ENCODE measurements at places on chromosomes 13 and 19.

GRCh38 chr19:19746286-19747213 is 13.6 kb upstream of the ZNF14 start:
- DNase-seq, result no peak
- H3K36me3 ChIP-seq, result no peaks in the 10 kb centered on the region
- no peak overlapping the region for H3K27ac ChIP-seq
- H3K4me3 ChIP-seq, result no peak overlapping the region
- H3K27me3 ChIP-seq, result no peaks in the 10 kb centered on the region

- no peaks in the 10 kb centered on the region for H3K27me3 ChIP-seq
- no peak overlapping the region for H3K4me3 ChIP-seq
- H3K36me3 ChIP-seq, result no peaks in the 10 kb centered on the region
- DNase-seq, result no peak
Observed at GRCh38 chr13:94232161-94232950, 247.1 kb downstream of the DCT start.

GRCh38 chr13:73579574-73580274 is 520.9 kb downstream of the KLF5 start:
- no peaks in the 10 kb centered on the region for H3K4me1 ChIP-seq
- H3K27ac ChIP-seq, result no peak overlapping the region
- H3K4me3 ChIP-seq, result no peak overlapping the region

DNA sequence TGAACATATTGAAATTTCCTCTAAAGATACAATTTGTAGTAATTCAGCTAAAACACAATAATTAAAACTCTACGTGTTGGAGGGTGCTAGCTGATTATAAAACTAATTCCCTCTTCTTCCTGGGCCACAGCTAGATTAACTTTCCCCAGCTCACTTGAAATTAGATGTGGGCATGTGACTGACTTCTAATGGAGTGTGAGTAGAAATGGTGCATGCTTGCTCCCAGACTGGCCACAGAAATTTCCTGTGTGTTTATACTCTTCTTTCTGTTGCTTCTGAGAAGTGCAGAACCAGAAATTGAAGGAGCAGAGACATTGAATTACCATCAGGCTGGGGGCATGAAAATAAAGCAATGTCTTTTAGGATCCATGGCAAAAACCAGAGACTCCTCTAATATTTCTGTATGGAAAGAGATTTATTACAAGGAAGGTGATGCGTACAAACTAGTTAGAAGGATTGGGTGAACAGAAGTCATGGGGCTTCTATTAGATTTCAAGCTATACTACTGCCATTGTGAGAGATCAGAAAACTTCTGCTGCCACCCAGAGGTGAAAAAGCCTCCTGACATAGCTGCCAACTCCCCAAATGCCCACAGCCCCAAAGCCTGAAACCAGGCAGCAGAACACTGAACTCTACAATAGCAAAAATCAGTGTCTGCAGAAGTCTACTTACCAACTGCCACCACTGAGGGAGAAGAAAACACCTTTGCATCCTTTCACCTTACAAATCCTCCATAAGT is 379.2 kb upstream of the MIR17HG start:
- no peak for DNase-seq
- no peak overlapping the region for H3K27ac ChIP-seq
- H3K27me3 ChIP-seq, result no peaks in the 10 kb centered on the region

DNA sequence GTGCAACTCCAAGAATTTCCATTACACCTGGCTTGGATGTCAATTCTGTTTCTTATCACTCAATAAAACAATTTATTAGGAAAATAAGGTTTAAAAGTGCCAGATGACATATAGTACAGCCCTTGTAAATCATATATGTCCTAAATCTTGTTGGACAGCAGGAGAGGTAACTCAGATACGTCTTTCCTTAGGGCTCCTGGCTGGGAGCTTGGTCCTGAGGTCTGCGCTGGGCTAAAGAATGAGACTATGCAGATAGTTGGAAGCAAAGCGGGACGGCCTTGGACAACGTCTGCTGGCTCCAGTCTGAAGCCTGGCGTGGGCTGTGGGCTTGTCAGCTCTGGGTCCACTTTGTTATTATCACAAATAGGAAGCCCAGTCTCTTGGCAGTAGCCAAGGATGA is 377.0 kb downstream of the DLEU7 start:
- H3K4me1 ChIP-seq, result no peaks in the 10 kb centered on the region
- H3K27ac ChIP-seq, result no peak overlapping the region
- H3K4me3 ChIP-seq, result no peak overlapping the region
- DNase-seq, result no peak

DNA sequence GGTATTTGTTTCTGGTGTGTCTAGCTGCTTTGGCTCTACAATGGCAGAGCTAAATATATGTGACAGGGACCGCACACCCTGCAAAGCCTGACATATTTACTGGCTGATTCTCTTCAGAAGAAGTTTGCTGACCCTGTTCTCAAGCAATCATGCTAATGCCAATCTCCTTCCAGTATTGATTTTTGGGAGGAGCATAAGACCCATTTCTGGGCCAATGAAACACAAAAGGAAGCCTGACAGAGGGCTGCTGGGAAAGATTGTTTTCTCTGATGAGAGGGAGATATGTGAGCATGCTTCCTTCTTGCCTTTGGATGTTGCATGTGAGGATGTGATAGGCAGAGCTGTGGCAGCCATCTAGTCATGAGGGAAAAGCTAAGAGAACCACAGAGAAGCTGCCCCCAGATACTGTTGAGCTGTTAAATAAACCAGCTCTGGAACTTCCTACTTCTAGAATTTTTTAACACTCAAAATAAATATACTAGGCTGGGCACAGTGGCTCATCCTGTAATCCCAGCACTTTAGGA is 31.4 kb upstream of the TPTE2 start:
- peaks cover 4% of the 10 kb centered on the region for H3K4me1 ChIP-seq
- no peaks in the 10 kb centered on the region for H3K36me3 ChIP-seq
- H3K27ac ChIP-seq, result no peak overlapping the region

GRCh38 chr19:7419153-7419552 is 69.7 kb downstream of the PEX11G start:
- no peak for DNase-seq
- H3K4me3 ChIP-seq, result no peak overlapping the region
- no peak overlapping the region for H3K27ac ChIP-seq
- peaks cover 73% of the 10 kb centered on the region for H3K36me3 ChIP-seq
- H3K27me3 ChIP-seq, result no peaks in the 10 kb centered on the region

DNA sequence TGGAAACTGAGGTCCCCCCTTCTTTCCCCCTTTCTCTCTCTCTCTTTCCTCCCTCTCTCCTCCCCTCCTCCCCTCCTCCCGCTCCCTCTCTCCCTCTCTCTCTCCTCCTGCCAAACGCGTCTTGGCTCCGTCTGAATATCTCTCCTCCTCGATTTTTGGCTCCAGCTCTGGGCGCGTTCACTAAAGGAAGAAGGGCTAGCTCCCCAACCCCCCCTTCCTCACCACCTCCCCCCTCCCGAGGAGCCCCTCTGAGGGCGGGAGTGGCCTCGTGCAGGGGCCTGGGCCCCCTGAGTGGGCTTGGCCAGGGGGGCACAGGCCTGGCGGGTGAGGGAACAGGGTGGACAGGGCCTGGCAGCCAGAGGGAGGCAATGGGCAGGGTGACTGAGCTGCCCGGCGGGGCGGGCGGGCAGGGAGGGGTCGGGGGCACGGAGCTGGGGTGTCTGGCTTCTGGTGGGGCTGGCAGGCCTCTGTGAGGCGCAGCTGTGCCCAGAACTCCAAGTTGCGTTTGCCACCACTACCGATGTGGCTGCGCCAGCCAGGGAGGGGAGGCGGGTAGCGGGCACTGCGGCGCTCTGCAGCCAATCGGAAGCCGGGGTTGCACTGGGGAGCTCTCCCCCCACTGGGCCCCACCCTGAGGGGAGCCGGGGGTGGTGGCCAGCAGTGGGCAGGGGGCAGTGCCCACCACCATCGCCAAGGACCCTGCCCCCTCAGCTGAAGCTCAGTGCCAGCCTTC is 7.1 kb downstream of the NFIX start:
- no peaks in the 10 kb centered on the region for H3K4me1 ChIP-seq
- no peak overlapping the region for H3K27ac ChIP-seq
- H3K27me3 ChIP-seq, result no peaks in the 10 kb centered on the region
- DNase-seq, result no peak
- H3K4me3 ChIP-seq, result no peak overlapping the region
- H3K36me3 ChIP-seq, result no peaks in the 10 kb centered on the region

DNA sequence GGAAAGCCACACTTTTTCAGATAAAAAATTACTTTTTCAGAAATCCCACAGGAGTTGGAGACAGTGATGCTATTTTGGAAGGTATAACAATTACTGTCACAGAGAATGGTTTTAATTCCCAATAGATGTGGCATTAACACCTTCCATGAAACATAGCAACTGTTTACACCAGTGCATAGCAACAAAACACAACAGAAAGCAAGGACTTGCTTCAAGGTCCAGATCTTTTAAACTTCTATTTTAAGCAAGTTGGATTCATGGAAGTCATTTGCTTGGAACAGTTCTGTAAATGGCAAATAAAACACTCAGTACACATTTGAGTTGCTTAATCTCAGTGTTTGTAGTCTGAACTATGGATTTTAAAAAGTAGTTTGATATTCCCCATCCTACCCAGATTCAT is 385.9 kb upstream of the SPRY2 start:
- H3K4me3 ChIP-seq, result no peak overlapping the region
- no peaks in the 10 kb centered on the region for H3K36me3 ChIP-seq
- no peak for DNase-seq
- no peaks in the 10 kb centered on the region for H3K27me3 ChIP-seq

DNA sequence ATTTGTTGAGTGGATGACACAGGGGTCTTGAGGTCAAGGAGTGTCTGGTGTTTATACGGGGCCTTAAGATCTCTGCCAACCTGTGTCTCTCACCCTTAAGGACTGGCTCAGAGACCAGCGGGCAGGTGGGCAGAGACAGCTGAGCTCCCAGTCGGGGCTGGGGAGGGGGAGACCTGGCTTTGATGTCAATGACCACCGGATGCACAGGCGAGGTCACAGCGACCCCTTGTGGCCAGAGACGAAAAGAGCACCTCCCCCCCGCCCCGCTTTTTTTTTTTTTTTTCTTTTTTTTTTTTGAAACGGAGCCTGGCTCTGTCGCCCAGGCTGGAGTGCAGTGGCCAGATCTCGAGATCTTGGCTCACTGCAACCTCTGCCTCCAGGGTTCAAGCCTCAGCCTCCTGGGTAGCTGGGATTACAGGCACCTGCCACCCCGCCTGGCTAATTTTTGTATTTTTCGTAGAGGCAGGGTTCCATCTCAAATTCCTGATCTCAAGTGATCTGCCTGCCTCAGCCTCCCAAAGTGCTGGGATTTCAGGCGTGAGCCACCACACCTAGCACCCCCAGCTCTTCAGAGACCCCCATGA is 12.1 kb upstream of the KLK14 start:
- H3K4me1 ChIP-seq, result peaks cover 14% of the 10 kb centered on the region
- no peak overlapping the region for H3K27ac ChIP-seq
- DNase-seq, result no peak
- peaks cover 13% of the 10 kb centered on the region for H3K36me3 ChIP-seq

- no peaks in the 10 kb centered on the region for H3K36me3 ChIP-seq
- H3K4me3 ChIP-seq, result no peak overlapping the region
- H3K27ac ChIP-seq, result no peak overlapping the region
- no peaks in the 10 kb centered on the region for H3K27me3 ChIP-seq
- DNase-seq, result no peak
Observed at GRCh38 chr19:23774106-23774505, 15.4 kb upstream of the ZNF681 start.

DNA sequence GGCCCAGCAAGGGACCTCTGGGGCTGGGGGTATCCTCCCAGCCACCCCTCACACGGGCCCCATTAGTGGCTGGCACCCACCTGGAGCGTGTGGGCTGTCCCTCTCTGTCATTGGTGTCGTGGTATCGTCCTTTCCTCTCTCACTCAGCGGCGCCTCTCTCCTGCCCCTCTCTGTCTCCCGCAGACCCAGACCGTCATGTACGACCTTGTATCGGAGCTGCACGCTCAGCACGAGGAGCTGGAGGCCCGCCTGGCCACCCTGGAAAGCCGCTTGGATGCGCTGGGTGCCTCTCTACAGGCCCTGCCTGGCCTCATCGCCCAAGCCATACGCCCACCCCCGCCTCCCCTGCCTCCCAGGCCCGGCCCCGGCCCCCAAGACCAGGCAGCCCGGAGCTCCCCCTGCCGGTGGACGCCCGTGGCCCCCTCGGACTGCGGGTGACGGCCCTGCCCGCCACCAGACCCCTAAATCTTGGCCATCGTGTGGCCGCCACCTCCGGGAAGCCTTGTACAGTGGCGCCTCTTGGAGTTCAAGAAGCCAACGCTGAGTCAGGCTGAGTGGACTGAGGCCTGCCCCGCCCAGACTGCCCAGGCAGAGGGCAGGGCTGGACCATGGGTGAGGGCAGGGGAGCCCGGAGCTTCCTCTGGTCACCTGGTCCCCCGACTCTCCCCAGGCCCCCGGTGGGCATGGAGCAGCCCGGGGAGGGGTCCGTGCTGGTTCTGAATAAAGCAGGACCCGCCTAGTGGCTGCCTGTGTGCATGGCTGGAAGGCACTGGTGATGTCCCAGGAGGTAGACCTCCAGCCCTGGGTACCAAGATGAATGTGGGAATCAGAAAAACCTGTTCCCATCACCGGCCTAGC is 9.8 kb upstream of the ARRDC2 start:
- no peaks in the 10 kb centered on the region for H3K36me3 ChIP-seq
- DNase-seq, result peak; percentile 21
- H3K27ac ChIP-seq, result no peak overlapping the region
- peaks cover 42% of the 10 kb centered on the region for H3K4me1 ChIP-seq
